Glutamatergic neuron (in vitro differentiated cells): ENCODE measurements at places on chromosomes 3 and 15. TPM values are rescaled to one million over a fixed set of nuclear protein-coding genes. Genes with fewer than 3 reads are reported as not detected.
A peak's percentile ranks its signal among the peaks of the same experiment; 100 is the strongest.

Gene OTOL1
- total RNA-seq, result not detected

- H3K36me3 ChIP-seq, result peaks cover 6% of the 10 kb centered on the region
- no peak overlapping the region for H3K4me3 ChIP-seq
- DNase-seq, result no peak
- no peaks in the 10 kb centered on the region for H3K4me1 ChIP-seq
Observed at GRCh38 chr3:194990454-194991337, 280.3 kb downstream of the XXYLT1 start.

DNA sequence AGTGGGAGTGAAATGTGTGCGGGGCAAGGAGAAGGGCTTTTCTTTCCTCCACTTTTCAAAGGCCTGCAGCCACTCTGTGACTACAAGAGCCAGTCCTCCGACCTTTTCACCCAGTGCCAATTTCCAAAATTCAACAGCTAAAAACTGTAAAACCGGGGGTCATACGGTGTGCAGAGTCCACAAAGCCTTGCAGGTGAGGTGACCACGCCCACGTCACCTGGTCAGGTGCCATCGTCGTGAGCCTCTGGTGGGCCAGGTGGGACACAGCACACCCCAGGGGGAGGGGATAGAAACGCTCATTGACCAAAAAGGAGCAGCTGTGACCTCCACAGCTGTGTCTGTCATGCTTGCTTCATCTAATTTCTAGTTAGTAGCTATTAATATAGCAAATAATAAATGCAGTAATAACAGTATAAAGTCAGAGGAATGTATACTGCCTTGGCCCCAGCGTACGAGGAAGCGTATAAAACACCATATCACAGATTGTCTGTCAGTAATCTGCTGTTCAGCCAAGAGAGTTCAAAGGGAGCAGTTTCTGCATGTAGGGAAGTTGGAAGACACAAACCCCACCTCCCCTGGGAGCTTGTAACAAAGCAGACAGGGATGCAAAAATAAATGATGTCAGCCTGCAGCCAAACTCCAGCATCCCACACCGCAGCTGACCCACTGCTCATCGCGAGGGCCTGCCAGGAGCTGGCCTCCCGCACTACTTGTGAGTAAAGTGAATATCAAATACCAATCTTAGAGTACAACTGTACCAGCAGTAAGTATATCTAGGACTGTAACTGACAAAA lies 86.7 kb downstream of the VGLL4 start:
- peaks cover 12% of the 10 kb centered on the region for H3K27me3 ChIP-seq
- peak overlapping the region; percentile 98 for H3K27ac ChIP-seq
- H3K4me1 ChIP-seq, result peaks cover 50% of the 10 kb centered on the region
- peak; percentile 70 for DNase-seq
- no peaks in the 10 kb centered on the region for H3K36me3 ChIP-seq

Gene CFAP100
- not detected for total RNA-seq

Gene C3orf80
- 0.34 TPM for total RNA-seq

GRCh38 chr15:30023798-30024295 lies 58.9 kb upstream of the GOLGA8J start:
- H3K36me3 ChIP-seq, result no peaks in the 10 kb centered on the region
- DNase-seq, result no peak
- no peak overlapping the region for H3K27ac ChIP-seq
- no peaks in the 10 kb centered on the region for H3K27me3 ChIP-seq
- H3K4me1 ChIP-seq, result no peaks in the 10 kb centered on the region

Gene CIB2
- 131 TPM for total RNA-seq

Gene GP5
- total RNA-seq, result 0.15 TPM

Gene ANKRD63
- not detected for total RNA-seq
